Left kidney (tissue), 8 donors: ENCODE measurements at places on chromosomes 16 and 17. TPM values are rescaled to one million over a fixed set of nuclear protein-coding genes. Genes with fewer than 3 reads are reported as not detected.

DNA sequence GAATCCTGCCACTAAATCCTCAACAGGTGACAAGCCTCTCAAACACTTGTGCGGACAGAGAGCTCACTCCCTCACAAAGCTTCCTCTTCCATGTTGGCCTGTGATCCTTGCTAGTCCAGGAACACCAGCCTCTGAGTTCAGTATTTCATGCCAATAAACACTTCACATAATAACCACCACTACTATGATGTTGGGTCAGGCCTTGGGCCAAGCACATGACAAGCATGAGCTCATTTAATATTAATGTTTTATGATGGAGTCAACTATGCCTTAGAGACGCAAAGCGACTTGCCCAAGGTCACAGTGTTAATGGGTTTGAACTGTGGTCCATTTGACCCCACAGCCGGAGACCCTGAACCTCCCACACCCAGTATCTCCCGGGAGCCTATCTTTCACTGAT, 129.1 kb downstream of the GAS7 start:
- no peak for DNase-seq

GRCh38 chr17:31593806-31594205, 202.3 kb downstream of the RAB11FIP4 start:
- no peak for DNase-seq

DNA sequence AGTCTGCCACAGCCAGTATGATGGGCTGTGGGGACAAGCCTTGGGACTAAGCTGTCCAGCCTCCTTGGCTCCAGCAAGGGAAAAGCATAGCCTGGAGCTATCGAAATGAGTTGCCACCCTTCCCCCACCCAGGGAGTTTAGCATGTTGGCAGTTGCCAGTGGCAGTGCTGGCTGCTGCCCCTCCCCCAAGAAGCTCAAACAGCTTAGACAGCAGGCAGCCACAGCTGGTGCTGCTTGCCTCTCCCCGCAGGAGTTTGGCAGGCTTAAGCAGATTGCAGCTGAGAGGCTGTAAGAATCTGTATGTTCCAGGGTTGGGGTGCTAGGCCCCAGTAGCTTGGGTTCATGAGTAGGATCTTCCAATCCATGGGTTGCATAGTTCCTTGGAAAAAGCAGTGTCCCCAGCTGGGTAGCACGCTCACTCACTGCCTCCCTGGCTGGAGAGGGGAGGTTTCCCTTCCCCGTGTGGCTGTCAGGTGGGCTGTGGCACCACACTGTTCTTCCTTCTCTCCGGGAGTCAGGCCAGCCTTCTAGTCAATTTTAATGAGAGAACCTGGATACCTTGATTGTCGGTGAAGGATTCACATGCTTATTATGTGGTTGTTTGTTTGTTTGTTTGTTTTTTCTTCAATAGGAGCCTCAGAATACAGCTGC, 506.1 kb downstream of the CDH11 start:
- peak; percentile 11 for DNase-seq

DNA sequence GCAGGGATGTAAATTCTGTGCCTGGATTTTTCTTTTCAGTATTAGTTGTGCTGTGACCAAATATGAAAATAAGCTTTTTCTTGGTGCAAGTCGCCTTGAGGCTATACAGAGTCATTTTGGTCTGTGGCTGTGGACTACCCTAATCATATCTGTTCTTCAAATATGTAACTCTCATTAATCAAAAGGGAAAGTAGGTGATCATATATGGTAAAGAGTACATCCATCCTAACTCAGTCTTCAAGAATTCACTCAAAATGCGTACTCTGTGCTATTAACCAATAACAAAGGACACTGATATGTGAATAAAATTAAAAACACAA, 2.6 kb downstream of the CPD start:
- no peak for DNase-seq

DNA sequence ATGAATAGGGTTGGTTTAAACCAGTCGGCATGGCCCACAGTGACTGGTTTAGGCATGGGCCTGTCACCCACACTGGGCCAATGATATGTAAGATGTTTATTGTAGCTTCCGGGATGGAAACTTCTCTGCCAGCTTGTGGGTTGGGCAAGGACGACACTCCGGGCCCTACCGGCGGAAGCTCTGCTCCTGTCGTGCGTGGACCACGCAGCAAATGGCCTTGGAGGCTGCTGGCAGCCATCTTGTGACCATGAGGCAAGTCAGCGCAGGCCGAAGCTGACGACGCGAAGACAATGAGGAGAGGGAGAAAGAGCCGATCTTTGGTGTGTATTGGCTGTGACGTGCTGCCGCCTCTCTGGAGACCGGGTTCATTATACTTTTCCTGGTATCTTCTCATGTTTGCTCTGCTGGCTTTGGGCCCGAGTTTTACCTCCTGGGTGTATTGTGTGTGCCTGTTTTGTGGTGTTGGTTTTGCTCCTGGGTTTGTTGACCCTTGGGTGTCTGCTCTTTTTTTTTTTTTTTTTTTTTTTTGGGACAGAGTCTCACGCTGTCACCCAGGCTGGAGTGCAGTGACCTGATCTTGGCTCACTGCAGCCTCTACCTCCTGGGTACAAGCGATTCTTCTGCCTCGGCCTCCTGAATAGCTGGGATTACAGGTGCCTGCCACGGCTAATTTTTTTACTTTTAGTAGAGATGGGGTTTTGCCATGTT, 15.4 kb downstream of the SLC25A10 start:
- DNase-seq = no peak

- DNase-seq = no peak
Observed at GRCh38 chr16:35344012-35344762, 1884.8 kb downstream of the TP53TG3F start.

DNA sequence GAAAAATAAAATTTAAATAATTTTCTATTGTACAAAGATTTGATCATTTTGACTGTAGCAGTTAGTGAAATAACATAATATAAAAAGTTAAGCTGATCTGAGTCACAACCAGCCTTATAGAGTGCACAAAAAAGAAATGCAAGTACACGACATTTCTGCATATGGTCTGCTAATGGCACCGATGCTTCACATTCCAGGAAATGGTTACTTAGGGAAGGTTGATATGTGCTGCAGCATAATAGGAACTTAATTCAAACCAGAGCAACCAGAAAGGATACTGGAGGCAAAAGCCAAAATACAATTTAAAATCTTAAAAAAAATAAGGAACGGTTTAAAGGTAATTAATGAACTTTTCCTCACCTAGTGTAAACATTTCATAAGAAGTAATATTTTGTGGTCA, 10.0 kb upstream of the CFDP1 start:
- no peak for DNase-seq

- peak; percentile 10 for DNase-seq
Observed at GRCh38 chr16:55559933-55560516, 6.5 kb upstream of the CAPNS2 start.

DNA sequence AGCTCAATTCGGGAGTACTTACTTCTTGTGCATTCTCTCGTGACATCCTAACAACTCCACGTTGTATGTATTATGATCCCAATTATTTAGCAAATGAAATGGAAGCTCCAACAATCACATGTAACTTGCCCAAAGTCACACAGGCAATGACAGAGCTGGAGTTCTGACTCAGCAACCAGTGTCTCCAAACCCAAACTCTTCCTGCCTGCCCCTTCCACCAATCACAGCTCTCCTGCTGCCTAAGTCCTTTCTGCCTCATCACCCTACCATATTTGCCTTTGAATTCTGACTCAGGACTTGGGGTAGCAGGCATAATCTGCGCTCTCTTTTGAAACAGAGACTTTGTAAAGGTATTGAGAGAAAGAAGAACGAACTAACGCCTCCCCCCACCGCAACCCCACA, 245.2 kb upstream of the MAF start:
- DNase-seq = no peak

DNA sequence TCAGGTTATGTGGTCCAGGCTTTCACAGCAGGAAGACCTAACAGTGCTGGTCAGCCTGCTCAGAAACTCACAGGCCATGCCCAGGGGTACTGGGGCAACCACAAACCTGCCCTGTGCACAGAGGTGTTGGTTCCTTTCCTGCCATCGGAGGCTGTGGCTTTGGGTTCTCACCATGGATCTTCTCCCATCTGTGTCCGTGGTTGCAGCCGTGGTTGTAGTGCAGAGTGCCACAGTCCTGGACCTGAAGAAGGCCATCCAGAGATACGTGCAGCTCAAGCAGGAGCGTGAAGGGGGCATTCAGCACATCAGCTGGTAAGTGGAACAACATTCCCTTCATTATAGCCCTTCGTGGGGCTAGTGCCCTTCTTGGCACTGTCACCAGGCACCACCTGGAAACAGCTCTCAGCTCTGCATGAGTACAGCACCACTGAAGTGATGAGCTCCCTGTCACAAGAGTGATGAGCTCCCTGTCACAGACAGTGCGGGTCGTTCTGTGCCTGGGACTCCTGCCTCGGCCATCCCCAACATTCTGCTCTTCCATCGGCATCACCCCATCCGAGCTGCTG, 2.0 kb downstream of the SNRNP25 start:
- DNase-seq = no peak

DNA sequence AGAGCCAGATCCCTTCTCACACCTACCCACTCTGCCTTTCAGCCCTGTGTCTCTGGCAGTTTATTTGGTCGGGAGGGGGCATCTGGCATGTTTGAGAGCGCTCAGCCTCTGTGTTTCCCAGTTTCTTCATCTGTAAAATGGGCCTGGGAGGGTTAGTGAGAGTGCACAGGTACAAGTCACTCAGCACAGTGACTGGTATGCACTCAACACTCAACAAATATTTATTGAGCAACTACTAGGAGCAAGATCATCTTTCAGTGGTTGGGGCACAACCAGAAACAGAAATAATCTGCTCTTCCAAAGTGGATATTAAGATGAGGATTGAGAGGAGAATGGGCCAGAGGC, 13.7 kb upstream of the SRCIN1 start:
- DNase-seq = no peak

DNA sequence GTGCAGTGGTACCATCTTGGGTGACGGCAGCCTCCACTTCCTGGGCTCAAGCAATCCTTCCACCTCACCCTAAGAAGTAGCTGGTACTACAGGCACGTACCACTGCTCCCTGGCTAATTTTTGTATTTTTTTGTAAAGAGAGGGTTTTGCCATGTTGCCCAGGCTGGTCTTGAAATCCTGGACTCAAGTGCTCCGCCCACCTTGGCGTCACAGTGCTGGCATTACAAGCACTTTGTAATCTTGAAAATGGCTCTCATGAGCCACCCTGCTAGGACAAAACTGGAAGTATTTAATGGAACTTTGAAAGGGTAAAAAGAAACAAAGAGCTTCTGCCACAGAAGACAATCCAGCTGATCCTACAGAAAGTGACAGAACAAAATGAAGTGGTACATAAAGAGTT, 9.2 kb downstream of the SUMO2 start:
- DNase-seq = no peak

GRCh38 chr17:47980541-47980940, 9.6 kb downstream of the CDK5RAP3 start:
- DNase-seq = no peak

DNA sequence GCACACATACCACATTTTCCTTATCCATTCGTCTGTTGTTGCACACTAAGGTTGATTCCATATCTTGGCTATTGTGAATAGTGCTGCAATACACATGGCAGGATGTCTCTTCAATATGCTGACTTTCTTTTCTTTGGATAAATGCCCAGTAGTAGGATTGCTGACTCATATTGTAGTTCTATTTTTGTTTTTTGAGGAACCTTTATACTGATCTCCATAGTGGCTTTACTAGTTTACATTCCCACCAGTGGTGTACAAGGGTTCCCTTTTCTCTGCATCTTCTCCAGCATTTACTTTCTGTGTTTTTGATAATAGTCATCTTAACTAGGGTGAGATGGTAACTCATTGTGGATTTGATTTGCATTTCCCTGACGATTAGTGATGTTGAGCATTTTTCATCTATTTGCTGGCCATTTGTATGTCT, 118.1 kb downstream of the STXBP4 start:
- no peak for DNase-seq

- DNase-seq = no peak
Observed at GRCh38 chr17:12472252-12473173, 193.2 kb upstream of the MYOCD start.

GRCh38 chr17:55433629-55434422, 12.2 kb upstream of the MMD start:
- DNase-seq = no peak

GRCh38 chr16:68802190-68802589, 41.1 kb upstream of the TANGO6 start:
- DNase-seq = no peak

- DNase-seq = no peak
Observed at GRCh38 chr17:41657176-41657754, 31.4 kb upstream of the EIF1 start.

DNA sequence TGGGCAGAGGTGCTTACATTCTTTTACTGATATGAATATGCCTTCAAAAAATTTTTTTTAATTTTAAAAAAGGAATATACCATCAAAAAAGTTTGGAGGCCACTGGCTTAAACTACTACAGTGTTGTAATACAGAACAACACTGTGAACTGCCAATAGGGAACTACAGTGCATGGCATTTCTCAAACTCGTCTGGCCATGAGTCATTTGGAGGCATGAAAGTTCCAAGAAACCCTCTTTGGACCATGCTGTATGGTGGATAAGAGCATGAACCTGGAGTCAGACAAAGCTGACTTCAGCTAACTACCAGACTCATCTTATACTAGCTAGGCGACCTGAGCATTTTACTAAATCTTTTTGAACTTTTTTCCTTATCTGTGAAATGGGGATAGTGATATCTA, 9.2 kb upstream of the NF1 start:
- DNase-seq = no peak

GRCh38 chr16:84031556-84031955, 11.0 kb downstream of the SLC38A8 start:
- no peak for DNase-seq

DNA sequence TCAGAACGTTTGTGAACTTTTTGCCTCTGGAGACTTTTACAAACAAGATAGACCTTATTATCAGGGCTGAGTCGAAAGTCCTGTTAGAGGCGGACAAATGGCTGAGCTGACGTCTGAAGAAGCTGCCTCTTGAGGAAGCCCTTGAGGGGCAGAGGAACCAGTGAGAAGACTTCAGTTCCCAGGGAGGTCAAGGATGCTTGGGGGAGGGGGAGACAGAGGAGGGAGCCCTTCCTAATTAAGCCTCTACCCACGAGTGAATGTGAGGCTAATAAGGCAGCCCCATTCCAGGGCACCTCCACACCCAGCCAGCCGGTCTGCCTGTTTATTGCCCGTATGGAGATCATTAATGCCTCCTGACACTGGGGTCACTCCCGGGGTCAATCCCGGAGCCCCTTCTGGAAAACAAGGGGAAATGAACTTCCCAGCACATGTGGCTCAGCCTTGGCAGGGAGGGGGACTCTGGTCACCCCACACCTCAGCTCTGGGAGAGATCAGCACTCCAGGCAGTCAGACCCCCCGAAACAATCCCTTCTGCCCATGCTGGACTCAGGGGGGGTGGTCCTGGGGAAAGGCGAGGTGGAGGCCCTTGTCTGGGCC, 9.2 kb upstream of the TBX4 start:
- DNase-seq = no peak

- no peak for DNase-seq
Observed at GRCh38 chr16:68751160-68751559, 14.1 kb downstream of the CDH1 start.

- no peak for DNase-seq
Observed at GRCh38 chr16:1427473-1428461, 3.1 kb upstream of the PERCC1 start.

- DNase-seq = no peak
Observed at GRCh38 chr16:14302031-14302398, 230.9 kb downstream of the MRTFB start.

The CMTM2 gene
- 0.75 TPM for polyA plus RNA-seq

The MEFV gene
- polyA plus RNA-seq = 0.35 TPM

The RHBDL1 gene
- 1.7 TPM for polyA plus RNA-seq

The BCL6B gene
- polyA plus RNA-seq = 21.8 TPM

The SCNN1G gene
- 38.1 TPM for polyA plus RNA-seq

The MYO15A gene
- polyA plus RNA-seq = 3.9 TPM

The MYH13 gene
- polyA plus RNA-seq = 0.17 TPM

The SOCS3 gene
- 12.1 TPM for polyA plus RNA-seq

The TNP2 gene
- not detected for polyA plus RNA-seq
